GM04504 (cell line): ENCODE measurements at places on chromosomes 7 and 10.

- no peak for DNase-seq
Observed at GRCh38 chr10:20995123-20995987, 98.2 kb upstream of the NEBL start.

DNA sequence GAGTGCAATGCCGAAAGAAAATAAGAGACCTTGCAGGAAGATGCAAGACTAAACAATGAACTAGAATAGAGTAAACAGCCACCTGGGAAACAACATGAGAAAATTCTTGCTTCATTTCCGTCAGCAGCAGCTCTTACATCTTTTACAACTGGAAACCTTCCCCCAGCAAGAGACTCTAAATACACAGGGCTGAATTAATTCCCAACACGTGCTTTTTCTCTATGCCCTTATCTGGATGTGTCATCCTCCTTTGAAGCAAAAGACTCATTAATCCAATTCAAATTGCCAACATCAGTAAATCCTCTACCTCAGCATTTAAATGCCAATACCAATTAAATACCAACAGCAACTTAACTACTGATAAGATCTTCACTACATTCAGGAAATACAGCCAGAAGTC, 99.0 kb upstream of the PDE1C start:
- DNase-seq: no peak

- no peak for DNase-seq
Observed at GRCh38 chr10:75487087-75487754, 55.8 kb downstream of the LRMDA start.

GRCh38 chr7:142796501-142797390, 26.0 kb downstream of the PRSS2 start:
- no peak for DNase-seq

DNA sequence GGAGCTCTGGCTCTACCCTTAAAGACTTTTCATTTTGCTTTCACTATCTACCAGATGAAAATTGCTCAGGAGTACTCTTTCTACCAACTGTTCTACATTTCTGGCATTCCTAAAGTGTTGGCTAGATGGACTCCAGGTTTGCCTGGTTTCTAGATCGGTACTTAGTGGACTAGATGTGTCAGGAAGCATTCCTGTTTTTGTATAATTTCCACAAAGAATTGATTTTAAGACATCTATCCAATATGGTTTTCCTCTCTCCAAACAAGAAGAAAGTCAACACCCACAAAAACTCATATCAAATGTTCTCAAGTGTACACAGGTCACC, 157.7 kb downstream of the CHRM2 start:
- no peak for DNase-seq

DNA sequence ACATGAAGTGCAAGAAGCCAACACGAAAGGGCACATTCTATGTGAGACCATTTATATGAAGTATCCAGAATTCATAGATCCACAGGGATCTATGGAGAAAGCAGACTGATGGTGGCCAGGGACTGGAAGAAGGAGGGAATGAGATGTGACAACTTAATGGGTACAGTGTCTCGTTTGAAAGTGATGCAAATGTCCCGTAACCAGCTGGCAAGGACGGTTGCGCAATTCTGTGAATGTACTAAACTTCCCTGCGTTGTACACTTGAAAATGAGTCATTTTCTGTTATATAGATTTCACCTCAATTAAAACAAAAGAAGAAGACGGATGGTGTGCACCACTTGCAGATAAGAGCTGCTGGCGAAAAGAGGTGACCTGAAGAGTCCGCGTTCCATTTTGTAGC, 861.1 kb downstream of the TYW1 start:
- no peak for DNase-seq

DNA sequence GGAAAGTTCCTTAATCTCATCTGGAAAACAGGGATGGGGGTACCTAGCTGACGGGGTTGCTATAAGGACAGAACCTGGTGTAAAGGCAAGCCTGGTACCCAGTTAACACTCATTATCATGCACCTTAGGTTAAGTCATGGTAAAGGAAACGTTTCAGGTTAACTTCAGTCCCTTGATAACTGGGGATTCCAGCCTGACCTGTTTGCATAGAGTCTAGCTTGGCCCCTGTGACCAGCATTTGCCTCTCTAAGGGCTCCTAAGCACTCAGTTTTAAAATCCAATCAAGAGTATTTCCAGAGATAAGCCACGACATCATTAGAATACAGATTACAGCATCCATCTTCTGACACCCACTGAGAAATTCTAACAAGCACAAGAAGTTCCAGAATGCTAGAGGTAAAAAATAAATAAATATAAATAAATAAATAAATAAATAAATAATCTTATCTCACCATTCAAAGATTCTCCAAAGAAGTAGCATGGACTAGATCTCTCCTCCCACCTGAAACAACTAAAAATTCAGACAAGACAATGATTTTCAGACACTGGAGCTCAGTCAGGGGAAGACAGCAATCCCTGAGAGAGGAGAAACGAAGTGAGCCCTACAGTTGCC, 184.6 kb downstream of the KCNMA1 start:
- DNase-seq: no peak
